NCI-H1105 (cell line): ENCODE measurements at places on chromosomes 4 and X.

GRCh38 chr4:147354237-147354636, 126.7 kb upstream of the EDNRA start:
- no peak for DNase-seq

- DNase-seq: no peak
Measured at GRCh38 chrX:124337916-124338315, 5.5 kb downstream of the TEX13D start.

GRCh38 chr4:176433983-176434382, 114.2 kb downstream of the SPCS3 start:
- no peak for DNase-seq

GRCh38 chr4:171022824-171023230, 790.4 kb upstream of the GALNTL6 start:
- no peak for DNase-seq

DNA sequence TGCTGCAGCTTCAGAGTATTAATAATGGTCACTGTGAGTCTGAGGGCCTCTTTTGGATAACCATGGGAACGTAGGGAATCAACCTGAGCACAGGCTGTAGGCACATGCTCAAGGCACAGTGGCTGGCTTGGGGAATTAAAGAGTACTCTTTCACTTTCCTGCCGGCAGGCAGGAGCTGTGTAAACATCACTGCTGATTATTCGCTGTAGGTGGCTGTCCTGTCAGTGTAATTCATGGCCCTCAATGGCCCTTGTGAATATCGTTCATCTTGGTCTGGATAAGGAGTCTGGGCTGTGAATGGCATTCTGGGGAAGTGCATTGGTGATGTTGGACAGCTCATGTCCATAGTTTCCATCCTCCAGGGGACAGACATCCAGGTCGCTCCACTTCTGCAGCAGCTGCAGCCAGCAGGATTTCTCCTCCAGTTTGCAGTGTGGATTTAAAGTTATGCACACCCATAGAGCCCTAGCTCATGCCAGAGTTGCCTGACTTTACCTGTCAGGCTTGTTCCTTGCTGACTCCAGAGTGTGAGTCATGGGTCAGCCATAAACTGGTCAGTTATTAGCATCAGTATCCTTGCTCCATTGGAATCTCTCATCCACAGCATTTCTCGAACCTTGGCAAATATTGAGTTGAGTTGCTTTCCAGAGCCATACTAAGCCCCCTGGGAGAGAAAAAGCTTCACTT, 43.0 kb downstream of the C4orf33 start:
- DNase-seq: no peak

DNA sequence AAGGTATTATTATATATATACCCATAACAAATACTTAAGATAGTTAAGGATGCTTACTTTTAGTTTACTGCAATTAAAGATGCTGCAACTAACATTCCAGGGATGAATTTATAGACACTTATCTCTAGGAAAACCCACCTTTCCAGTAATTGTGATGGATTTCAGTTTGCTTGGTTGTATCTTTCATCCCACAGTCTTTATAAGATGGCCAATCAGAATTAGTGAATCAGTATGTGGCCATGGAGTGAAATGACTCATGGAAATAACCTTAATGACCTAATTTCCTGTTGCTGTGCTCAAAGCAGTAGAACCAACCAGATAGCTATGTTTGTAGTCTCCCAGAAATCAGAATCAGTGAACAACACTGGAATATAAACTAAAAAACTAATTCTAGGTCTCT, 26.4 kb downstream of the MOSPD2 start:
- no peak for DNase-seq

GRCh38 chr4:177047851-177048174, 255.1 kb upstream of the VEGFC start:
- DNase-seq: no peak

- DNase-seq: no peak
Measured at GRCh38 chr4:30943356-30943755, 223.2 kb downstream of the PCDH7 start.

- no peak for DNase-seq
Measured at GRCh38 chr4:11791797-11792196, 363.1 kb upstream of the HS3ST1 start.

- no peak for DNase-seq
Measured at GRCh38 chrX:38087594-38087993, 81.2 kb downstream of the SYTL5 start.

- no peak for DNase-seq
Measured at GRCh38 chr4:99221980-99222379, 2.9 kb upstream of the ADH6 start.

GRCh38 chr4:16582036-16582435, 316.4 kb downstream of the LDB2 start:
- DNase-seq: no peak
